ENCODE measurements at places on chromosomes 3 and 15.

GRCh38 chr15:46543626-46544025, 908.8 kb downstream of the SQOR start:
- H3K4me3 ChIP-seq: no peak overlapping the region
- H3K27me3 ChIP-seq: no peaks in the 10 kb centered on the region
- no peaks in the 10 kb centered on the region for H3K4me1 ChIP-seq
- H3K27ac ChIP-seq: no peak overlapping the region

GRCh38 chr3:48856469-48856868, 8.8 kb upstream of the PRKAR2A start:
- no peak for DNase-seq
- H3K27ac ChIP-seq: no peak overlapping the region
- no peaks in the 10 kb centered on the region for H3K4me1 ChIP-seq
- H3K4me3 ChIP-seq: no peak overlapping the region
- peaks cover 43% of the 10 kb centered on the region for H3K36me3 ChIP-seq
- H3K27me3 ChIP-seq: no peaks in the 10 kb centered on the region

- no peak overlapping the region for H3K27ac ChIP-seq
- no peak overlapping the region for H3K4me3 ChIP-seq
- DNase-seq: no peak
- H3K4me1 ChIP-seq: no peaks in the 10 kb centered on the region
- H3K36me3 ChIP-seq: no peaks in the 10 kb centered on the region
- H3K27me3 ChIP-seq: no peaks in the 10 kb centered on the region
Measured at GRCh38 chr3:66949898-66950297, 48.2 kb upstream of the KBTBD8 start.

DNA sequence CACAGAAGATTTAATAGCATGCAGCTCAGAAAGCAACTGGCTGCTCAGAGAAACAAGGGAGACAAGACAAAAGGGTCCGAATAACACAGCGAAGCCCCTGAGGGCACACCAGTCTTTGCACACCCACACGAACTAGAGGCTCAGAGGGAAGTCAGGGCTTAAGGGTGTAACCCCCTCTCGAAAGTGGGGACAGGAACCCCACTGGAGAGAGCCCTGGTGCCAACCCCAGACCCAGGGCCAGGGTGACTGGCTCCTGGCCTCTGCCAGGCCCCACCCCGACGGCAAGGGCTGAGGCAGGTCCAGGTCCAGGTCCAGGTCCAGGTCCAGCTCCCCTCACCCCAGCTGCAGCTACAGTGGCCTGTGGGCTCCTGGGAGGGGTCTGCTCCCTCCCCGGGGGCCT, 10.5 kb upstream of the PRR23E start:
- H3K4me3 ChIP-seq: no peak overlapping the region
- no peaks in the 10 kb centered on the region for H3K36me3 ChIP-seq
- no peak overlapping the region for H3K27ac ChIP-seq
- no peak for DNase-seq
- H3K4me1 ChIP-seq: no peaks in the 10 kb centered on the region

DNA sequence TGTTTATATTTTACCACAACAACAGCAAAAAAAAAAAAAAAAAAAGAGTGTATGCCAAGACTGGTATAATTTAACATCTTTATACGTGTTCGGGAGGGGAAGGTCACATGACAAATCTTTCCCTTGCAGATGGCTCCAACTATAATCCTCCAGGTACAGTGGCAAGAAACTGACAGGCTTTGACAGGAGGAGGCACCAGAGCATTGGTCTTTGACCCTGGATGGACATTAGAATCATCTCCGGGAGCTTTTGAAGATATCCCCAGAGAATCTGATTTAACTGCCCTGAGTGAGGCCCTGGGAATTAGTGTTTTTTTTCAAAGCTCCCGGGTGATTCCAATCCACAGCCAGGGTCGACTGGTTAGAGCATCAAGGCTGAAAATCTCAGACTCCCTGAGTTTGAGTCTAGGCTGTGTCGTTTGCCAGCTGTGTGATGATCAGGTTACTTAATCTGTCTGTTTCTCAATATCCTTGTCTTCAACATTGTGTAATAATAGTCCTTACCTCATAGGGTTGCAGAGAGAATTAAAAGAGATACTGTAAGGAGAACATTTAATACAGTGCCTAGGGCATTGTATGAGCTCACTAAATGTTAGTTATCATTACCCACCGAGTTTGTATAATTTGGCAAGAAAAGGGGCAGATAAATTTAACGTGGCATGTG, 8.9 kb upstream of the SEMA5B start:
- H3K4me3 ChIP-seq: no peak overlapping the region
- H3K4me1 ChIP-seq: no peaks in the 10 kb centered on the region
- no peak overlapping the region for H3K27ac ChIP-seq

Measured in activated T-cell treated with anti-CD3 and anti-CD28 coated beads, Interleukin-2, amount 50 U/mL, for 24 hours (primary cell).